SK-N-MC (cell line): ENCODE measurements at places on chromosomes 4 and X.

- peak; percentile 20 for DNase-seq
These were observed 7.7 kb upstream of the GABRE start for GRCh38 chrX:151982222-151982621.

DNA sequence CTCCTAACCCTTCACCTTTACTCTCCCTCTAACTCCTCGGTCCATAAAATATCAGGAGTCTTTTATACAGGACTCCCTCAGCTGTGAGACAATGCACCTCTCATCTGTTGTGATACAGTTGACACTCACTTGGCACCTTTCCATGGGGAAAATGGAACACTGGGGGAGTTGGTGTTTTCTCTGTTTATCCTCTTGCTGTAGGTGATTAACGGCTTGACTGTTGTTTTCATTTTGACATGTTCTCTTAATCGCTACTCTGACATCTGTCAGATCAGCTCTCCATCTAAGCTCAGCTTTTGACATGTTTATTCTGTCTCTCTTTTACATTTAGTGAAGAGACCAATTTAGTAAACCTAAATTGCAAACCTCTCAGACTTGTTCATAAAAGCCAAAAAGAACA lies 604.8 kb downstream of the TRAM1L1 start:
- DNase-seq, result no peak

- DNase-seq, result no peak
These were observed 38.7 kb upstream of the MXD4 start for GRCh38 chr4:2300431-2301224.

DNA sequence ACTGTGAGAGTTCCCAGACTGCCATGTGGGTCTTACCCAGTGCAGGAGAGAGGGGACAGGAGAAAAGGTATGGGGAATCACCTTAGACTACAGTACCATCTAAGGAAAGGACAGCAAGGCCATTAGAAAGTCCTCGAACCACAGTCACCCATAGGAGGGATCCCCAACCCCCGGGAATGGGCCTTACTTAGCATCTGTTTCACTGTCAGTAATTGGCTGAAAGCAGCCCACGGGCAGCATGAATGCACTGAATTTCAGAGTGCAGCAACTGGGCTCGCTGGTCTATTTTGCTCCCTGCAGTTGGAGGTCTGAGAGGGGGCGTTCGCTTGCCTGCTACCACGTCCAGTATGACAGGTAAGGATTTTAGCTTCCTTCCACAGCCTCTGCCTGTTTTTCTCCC lies 50.4 kb upstream of the KLHL8 start:
- no peak for DNase-seq

- DNase-seq, result no peak
These were observed at the start of gene CORIN for GRCh38 chr4:47837908-47838294. TSS of gene CORIN (minus strand) at chr4:47838067. CDS start at chr4:47837949, 118 bp downstream.

GRCh38 chr4:11735651-11736050 lies 307.0 kb upstream of the HS3ST1 start:
- DNase-seq, result no peak

GRCh38 chr4:85571008-85571407 lies 96.1 kb downstream of the ARHGAP24 start:
- DNase-seq, result no peak

DNA sequence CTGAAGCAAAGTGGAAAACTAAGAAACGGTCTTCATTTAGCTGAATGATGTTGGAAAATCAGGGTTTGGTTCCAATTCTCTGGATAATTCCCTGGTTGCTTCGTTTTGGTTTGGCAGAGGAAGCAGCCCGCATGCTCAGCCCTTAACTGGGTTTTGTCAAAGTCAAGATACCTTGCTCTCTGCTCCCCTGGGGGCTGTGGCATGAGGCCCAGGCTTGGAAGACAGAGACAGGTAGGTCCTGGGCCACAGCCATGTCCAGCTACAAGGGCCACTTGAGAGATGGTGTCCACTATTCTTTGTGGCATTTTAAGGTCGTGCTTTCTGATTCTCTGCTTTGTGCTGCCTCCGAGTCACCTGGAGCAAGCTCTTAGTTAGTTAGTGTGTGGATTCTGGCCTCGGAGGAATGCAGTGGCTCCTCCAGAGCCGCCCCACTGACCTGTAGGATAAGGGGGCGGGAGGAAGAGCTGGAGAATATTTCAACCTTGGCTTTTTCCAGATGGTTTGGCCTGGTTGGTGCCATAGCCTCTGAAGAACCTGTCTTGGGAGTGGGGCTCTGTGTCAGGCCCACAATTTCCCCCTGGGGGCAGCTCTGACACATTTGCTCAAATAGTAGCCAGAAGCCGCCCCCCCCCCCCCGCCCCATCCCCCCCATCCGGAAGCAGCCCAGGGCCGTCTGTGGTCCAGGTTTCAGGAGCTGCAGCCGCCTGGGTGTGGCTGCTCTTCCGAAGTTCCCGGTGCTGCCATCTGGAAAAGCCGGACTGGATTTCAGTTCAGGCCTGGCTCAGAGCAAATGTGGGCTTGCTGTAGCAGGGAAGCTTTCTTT lies 147.1 kb downstream of the NHS start:
- no peak for DNase-seq

DNA sequence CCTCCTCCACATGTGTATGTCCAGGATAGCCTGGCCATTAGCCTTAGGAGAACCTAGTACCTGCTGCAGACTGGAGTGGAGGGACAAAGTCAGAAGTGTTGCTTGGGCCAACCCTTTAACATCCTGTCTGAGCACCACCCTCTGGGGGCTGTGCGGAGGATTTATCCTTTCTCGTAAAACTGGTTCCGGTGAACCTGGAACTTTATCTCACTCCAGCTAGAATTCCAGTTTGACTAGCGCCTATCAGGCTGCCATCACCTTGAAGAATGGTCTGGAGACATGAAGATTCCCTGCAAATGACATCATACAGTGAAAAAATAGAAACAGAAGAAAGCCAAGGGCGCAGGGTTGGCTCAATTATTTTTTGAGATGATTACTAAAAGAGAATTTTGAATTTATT lies 4.0 kb downstream of the TCEAL8 start:
- DNase-seq, result no peak

- DNase-seq, result no peak
These were observed 101.9 kb downstream of the CEP135 start for GRCh38 chr4:56050625-56051024.

DNA sequence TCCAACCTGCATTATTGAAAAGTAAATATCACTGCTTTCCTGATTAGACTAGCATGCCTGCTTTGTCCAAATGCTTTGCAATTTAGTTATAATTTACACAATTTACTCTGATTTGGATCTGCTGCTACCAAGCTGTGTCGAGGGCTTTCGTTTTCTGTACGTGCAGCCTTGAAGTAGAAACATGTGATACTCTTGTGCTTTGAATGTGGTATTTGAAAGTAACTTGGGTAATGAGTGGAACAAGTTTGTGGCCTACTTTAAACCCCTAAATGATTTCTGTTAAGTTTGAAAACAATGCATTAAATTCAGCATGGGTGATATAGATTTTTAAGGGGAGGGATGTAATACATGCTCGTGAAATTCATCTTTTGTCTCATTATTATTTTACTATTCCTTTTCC lies 240.7 kb downstream of the IQCM start:
- DNase-seq, result no peak

GRCh38 chrX:150719621-150720020 lies 26.4 kb downstream of the MTMR1 start:
- no peak for DNase-seq

DNA sequence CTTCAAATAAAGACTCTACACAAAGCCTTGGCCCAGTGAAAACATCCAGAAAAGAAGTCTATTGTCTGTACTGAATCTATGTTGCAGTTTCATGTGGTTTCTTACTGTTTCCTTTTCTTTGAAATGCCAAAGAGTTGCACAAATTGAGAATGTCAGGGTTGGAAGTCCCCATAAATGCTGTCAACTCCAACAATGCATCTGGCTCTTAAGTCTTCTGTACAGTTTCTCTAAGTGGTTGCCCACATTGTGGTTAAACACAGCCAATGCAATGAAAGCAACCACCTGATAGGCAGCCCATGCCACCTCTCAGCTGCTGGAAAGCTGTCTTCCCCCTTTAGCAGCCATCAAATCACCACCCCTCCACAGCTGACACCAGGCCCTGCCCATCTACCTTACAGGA lies 67.2 kb upstream of the C1GALT1C1 start:
- DNase-seq, result no peak

DNA sequence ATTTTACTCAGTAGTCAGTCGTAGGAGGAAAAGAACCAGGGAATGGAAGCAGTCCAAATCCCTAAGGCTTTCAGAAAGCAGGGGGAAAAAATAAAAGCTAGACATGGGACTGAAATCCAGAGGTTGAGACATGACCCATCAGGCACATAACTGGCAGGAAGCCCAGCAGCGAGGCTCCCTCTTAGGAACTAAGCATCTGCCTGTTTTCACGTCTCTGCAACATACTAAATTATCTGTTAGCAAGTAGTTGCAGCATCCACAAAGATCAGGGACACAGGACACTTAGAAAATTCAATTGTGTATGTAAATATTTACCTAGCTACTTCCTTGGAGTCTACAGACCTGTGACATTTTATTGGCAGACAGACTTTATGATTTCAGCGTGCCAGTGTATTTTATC lies 118.0 kb upstream of the EDNRA start:
- no peak for DNase-seq

DNA sequence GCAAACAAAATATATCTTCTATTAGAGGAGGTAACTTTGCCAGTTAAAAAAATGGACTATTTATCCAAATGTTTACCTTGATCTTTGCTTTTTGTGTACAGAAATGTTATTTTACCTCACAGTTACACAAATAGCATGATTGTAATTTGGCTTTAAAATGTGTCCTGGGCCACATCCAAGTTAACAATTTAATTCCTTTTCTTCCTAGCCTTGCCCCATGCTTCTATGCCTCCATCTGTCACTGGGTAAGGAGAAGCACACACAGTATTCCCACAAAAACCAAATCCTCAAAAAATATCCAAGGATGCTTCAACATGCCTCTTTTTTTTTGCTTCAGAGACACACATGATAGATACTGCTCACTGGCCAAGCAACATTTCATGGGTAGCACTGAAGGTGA lies 30.9 kb downstream of the GRXCR1 start:
- DNase-seq, result no peak

DNA sequence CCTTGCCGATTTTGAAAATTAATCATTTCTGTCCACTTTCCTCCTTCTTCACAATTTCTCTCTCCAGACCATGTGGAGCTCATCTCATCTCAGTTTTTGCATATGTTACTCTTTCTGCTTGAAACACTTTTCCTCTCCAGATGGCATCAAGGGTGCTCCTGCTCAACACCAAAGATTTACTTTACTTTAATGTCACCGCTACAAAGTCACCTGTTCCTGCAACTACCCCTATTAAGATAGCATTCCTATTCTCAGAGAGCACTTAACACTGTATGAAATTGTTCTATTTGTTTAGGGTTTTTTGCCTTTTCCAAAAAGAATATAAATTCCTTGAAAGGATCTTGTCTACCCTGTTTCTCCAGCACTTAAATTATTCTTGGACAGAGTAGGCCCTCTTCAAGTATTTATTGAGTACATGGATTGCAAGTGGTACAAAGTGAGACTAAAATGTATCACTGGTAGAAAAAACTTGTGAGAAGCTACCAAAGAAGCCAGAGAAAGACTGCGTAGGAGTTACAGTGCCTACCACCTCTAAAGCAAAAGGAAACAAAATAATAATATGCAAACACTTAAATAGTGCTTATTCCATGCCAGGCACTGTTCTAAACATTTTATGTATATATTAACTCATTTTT lies 1.1 kb upstream of the EXOSC9 start:
- DNase-seq, result no peak

DNA sequence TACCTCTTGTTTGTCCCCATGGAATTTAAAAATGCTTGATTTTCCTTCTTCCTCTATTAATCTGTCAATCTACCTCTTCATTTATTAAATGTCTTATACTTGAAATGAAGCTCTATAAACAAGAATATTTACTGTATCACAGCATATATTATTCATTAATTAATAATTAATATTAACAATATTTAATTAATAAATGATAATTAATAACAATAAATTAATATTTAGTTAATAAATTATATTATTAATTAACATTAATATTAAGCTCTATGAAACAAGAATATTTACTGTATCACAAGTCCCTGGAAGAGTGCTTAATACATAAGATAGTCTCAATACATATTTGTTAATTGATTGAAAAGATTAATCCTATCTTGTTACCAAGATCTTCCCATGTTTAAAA lies 306.6 kb downstream of the STPG2 start:
- DNase-seq, result no peak

DNA sequence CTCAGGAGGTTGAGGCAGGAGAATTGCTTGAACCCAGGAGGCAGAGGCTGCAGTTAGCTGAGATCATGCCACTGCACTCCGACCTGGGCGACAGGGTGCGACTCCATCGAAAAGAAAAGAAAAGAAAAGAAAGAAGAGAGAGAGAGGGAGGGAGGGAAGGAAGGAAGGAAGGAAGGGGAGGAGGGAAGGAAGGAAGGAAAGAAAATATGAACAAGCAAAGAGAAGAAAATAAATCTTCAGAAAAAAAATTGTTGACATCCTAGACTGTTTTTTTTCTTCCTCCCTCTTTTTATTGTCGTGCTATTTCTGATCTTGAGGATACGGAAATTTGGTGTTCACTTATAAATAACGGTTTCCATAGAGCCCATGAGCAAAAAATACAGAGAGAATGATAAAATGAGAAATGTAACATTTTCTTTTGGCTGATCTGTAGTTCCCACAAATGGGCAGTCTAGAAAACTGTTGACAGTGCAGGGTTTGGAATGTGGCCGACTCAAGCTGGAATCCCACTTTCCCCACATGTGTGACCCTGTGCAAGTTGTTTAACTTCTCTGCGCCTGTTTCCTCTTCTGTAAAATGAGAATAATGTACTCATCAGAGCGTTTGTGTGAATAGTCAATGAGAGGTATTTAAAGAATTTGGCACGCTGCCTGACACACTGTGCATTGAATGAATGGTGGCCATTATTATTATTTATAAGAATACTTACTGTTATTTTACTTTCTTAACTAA lies 19.4 kb downstream of the SORBS2 start:
- no peak for DNase-seq

DNA sequence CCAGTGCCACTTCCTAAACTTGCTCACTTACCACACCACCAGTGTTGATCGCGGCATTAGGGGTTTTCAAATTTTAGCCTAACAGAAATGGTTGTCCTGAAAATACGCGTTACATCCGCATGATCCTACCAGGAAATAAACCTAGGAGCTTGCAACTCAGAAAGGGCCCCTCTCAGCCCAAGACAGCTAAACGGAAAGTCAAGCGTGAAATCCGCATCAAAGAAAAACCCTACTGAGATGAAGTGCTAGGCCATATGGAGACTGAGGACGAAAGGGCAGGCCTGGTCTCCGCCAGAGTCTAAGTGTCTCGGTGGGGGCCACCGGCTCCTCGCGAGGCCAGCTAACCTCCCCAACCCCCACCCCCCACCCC lies 626 bp downstream of the YTHDC1 start:
- no peak for DNase-seq

DNA sequence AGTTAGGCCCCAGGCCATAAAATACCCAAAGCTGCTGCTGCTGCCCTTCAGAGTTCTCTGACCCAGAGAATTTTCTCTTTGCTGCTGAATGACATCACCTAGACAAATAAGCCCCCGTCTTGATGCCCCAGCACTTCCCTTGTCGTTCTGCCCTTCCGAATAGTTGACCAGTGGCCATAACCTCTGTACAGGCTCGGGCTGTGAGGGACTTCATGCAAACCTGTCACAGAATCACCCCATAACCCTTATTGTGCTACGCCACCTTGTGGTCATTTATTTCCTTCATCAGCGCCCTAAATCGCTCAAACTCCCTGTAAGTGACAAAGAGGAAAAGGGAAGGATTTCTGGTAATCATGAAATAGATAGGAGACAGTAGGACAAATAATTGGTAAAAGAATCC lies 18.8 kb downstream of the SPACA5 start:
- peak; percentile 66 for DNase-seq

- DNase-seq, result no peak
These were observed 135.7 kb downstream of the ZNF330 start for GRCh38 chr4:141356321-141356962.
